Activated naive CD4-positive, alpha-beta T cell treated with anti-CD3 and anti-CD28 coated beads, Interleukin-2, amount 50 U/mL, for 16 hours (primary cell): ENCODE measurements at places on chromosomes 11 and 22.

DNA sequence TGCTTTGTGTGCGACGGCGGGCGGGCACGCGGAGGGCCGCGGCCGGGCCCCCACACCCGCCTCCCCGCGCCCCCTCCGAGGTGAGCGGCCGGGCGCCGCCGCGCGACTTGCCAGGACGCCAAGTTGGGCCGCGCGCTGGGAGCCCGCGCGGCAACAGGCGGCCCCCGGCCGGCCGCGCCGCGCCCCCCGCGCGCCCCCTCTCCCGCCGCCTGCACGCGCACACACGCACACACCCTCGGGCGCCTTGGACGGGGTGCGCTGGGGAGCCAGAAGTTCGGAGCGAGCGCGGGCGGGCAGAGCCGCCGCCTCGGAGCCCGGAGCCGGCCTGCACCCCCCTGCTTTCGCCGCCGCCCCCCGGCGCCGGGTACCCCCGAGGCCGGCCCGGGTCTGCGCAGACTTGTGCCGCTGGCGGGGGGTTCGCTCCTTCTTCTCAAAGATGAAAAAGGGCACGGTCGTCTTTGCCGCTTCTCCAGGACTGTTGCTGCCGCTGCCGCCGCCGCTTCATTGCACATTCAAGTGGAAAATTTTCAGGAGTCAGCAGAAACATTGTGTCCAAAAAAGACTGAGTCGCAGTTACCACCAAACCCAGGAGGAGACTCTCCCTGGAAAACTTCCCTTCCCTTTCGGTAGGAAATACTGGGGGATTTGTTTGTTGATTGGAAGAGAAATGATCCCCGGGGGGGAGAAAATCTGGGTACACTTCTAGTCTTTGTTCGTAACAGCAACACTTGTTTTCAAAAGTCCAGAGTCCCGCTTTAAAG is 895 bp downstream of the TEAD1 start:
- DNase-seq: no peak

GRCh38 chr11:73999581-74000306 is 9.1 kb downstream of the UCP3 start:
- no peak for DNase-seq

DNA sequence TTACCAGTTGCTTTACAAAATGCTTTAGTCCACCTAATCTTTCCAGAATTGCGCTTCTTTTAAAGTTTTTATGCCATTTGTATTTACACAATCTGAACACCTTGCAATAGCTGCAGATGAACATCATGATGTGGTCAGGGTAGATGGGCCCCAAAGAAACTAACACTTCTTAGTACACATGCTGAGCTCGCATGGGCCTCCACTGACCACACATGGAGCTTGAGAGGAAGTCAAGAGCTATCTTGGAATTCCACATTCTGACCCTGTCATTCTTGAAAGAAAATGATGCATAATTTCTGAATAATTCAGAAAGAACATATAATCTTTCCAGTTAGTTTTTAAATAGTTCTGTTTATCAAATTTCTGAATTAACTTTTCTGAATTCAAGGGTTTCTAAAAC is 7.7 kb downstream of the LIPT2 start:
- no peak for DNase-seq

DNA sequence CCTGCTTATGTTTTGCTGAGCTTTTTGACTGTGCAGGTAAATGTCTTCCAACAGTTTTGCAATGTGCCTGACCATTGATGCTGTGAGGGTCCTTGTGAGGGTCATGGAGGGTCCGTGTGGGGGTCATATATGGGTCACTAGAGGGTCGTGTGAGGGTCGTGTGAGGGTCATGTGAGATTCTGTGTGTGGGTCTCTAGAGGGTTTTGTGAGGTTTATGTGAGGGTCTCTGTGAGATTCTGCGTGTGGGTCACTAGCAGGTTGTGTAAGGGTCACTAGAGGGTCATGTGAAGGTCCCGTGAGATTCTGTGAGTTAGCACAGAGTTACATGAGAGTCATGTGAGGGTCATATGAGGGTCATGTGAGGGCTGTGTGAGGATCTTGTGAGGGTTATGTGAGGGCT is 263.9 kb upstream of the B3GAT1 start:
- DNase-seq: no peak

- no peak for DNase-seq
These were observed 200.3 kb downstream of the MSANTD4 start for GRCh38 chr11:105821781-105822180.

DNA sequence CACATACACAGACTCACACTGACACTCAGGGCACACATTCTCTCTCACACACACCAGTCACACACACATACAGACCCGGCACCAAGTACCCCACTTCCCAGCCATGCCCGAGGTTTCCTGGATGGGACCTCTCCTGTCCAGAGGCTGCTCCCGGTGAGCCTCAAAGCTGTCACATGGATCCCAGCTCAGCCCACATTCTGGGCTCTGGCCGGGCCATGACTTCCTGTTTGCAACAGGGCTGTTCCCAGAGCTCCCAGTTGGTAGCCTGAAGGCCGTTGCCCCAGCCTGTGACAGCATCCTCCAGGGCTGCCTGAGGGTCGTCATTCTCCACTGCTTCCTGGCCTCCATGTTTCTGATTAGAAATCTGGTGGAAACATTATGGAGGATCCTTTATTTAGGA is 14.6 kb upstream of the CYP2D6 start:
- no peak for DNase-seq

- peak; percentile 33 for DNase-seq
These were observed 875 bp upstream of the STT3A start for GRCh38 chr11:125591649-125592304.

- DNase-seq: no peak
These were observed 46.7 kb upstream of the PARVA start for GRCh38 chr11:12330485-12331231.

DNA sequence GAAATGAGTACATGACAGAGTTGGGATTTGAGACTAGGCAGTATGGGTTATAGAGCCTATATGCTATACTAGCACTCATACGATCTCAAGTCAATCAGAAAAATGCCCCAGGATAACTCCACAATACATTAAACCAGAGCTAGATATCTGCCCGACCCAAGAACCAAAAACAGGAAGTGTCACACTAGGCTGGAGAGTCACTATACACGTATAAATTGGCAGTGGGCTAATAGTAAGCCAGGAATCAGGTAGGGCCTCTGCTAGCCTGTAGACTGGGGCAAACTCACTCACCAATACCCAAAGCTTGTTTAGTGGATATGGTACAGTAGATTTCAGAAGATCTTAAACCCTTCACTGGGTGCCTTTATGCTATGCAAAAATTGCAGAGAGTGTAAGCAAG is 16.2 kb upstream of the EIF4G2 start:
- DNase-seq: no peak

DNA sequence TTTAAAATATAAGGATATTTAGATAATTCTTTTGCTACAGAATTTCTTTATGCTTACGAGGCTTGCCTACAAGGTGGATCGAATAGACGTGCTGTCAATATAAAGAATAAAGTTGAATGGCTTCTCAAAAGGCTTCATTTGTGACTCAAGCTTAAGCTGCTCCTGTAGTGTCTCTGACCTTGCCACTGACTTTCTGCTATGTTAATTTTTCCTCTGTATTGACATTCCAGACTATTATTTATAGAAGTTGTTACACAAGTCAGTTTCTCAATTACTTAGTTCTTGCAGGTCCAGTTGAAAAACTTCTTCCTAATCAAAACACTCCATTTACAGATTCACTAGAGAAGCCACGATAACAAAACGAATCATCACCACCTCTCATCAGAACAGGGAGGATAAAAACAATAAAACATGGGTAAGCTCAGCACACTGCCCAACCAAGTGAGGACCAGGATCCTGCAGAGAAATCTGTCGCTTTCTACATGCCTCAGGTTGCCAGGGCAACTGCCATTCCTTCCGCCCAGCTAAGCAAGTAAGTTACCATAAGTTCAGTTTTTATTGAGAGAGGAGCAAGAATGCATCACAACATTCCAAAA is 39.0 kb upstream of the CHKA start:
- no peak for DNase-seq

GRCh38 chr11:62574363-62575071 is 826 bp upstream of the EEF1G start:
- no peak for DNase-seq

- DNase-seq: no peak
These were observed 4.8 kb downstream of the DRD4 start for GRCh38 chr11:641806-642370.

- no peak for DNase-seq
These were observed 638.5 kb downstream of the NTM start for GRCh38 chr11:132008872-132009271.

- DNase-seq: no peak
These were observed 8.4 kb downstream of the KRTAP5-6 start for GRCh38 chr11:1705126-1706052.

DNA sequence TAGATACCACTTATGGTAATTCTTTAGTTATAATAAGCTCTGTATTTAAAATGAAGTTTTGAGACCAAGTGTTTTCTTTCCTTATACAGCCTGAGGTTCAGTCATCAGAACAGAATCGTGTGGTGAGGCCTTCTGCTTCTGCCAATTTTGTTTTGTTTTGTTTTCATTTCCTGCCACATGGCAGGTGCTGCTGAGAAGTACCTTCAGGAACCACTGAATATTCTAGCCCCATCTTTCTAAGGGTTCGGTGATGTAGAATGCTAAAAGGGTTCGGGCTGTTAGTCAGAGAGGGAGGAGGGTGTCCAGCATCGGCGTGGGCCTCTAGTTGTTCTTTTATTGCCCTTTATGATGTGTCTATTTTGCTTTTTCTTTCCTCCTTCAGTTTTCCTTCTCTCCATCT is 25.8 kb downstream of the TNRC6B start:
- no peak for DNase-seq

DNA sequence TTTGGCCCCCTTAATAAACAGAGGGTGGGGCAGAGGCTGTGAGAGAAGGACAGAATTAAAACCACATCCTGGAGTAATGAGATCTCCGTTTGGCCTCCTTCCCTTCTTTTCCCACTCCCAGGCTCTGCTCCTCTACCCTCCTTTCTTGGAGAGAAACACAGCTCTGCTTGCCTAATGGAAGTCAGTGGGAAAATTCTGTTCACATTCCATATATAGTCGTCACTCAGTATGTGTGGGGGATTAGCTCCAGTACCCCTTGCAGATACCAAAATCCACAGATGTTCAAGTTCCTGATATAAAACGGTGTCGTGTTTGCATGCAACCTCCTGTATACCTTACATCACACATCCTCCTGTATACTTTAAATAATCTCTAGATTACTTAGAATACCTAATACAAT is 37.6 kb upstream of the THY1 start:
- no peak for DNase-seq

- no peak for DNase-seq
These were observed 138.4 kb downstream of the DBX1 start for GRCh38 chr11:20021771-20022362.

- DNase-seq: no peak
These were observed 6.0 kb upstream of the OR5B21 start for GRCh38 chr11:58513747-58514367.

GRCh38 chr11:121226415-121227263 is 65.9 kb upstream of the SC5D start:
- DNase-seq: no peak

DNA sequence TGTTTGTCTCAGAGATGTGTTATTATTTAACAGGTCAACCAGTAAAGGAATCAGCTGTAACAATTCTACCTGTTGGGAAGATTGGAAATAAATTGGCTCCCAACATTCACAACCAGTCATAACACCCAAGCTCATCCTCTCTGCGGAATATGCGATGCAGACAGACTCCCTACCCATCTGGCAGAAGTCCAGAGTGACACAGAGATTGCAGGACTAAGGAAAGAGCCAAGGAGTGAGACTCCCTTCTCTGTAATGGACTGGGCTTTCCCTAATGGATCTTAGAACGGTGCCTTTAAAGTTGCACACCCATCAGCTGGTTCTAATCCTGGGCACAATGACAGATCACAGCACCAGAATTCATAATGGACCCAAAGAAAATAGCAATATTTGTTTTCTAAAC is 27.8 kb upstream of the UBASH3B start:
- no peak for DNase-seq

DNA sequence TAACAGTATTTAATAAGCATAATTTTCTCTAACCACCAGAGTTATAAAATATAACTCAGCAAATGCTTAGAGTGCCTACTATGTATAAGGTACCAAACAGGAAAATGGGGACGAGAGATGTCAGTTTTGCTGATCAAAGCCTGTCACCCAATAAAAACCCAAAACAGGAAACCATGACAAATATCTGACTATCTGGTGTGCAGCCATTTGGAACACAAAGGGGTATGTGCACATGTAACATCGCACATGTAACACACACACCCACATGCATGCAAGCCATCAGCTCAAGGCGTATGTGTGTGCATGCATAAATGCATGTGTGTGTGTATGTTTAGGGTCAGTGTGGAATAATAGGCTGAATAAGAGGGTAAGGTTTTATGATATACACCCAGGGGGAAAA is 64.2 kb downstream of the PRR5L start:
- no peak for DNase-seq

GRCh38 chr11:1297011-1297575 is 12.3 kb downstream of the TOLLIP start:
- DNase-seq: no peak

- no peak for DNase-seq
These were observed 24.7 kb downstream of the IL10RA start for GRCh38 chr11:118010738-118011461.

GRCh38 chr11:1889224-1889930 is 2.3 kb downstream of the PRR33 start:
- peak; percentile 74 for DNase-seq

DNA sequence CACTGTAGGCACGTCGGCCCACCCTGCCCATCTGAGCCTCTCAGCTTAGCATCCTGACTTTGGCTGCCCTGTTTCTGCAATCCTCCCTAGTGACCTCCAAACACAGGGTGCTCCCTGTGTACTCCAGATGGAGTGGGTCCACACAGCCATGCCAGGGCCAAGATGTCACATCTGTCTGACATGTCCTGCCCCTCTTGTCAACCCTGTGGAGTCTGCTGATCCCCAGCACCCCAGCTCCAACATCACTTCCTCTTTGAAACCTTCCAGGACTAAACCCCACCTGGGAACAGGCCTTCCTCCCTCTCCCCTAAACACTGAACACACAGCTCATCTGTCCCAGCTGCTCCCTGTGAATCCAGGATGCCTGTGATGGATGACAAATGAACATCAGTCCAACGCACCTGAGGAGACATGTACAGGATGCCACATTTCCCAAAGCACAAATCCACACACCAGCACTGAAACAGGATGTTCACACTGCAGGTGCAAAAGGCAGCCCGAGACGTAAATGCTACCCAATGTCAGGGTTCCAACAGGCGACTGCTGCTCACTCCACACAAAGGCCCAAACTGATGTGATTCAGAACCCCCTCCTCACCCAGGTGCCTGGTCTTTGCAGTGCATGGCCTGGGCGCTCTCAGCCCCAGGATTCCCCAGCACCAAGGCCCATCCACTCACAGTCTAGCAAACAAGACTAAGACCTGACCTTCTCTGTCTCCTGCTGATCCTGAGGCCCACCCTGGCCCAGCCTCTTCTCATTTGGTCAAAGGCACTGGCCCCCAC is 2.0 kb upstream of the TSSK2 start:
- DNase-seq: no peak

- DNase-seq: no peak
These were observed 31.6 kb upstream of the MYH9 start for GRCh38 chr22:36419177-36419911.

GRCh38 chr11:45411228-45411946 is 125.2 kb upstream of the SYT13 start:
- DNase-seq: no peak
